ENCODE measurements at places on chromosomes 11 and 22.

GRCh38 chr11:59030037-59030436, 56.1 kb upstream of the GLYATL1B start:
- no peak for DNase-seq

DNA sequence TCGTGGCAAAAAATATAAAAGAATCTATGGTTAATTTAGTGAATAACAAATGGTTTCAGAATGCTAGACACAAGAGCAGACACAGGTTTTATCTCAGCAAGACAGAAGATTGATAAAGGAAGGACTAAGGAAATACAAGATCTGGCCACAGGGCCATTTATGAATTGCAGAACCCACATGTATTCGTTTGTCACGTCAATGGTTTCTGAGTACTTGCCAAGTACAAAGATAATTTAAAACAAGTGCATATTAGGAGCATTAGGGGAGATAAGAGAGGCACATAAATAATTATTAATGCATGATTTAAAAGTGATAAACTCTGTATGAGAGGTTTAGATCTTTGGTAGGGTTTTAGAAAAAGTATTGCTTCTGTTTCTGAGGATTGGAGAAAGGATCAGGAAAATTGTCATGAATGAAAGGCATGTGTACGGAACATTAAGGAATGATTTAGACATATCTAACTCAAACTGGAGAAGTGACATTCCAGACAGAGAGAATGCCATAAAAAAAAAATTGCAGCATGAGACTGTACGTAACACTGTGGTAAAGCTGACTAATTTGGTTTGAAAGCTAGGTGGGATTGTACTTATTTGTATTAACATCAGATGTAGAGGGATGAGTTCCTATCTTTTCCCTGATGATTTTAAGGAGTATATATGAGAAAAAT, 727.1 kb downstream of the NELL1 start:
- no peak for DNase-seq

DNA sequence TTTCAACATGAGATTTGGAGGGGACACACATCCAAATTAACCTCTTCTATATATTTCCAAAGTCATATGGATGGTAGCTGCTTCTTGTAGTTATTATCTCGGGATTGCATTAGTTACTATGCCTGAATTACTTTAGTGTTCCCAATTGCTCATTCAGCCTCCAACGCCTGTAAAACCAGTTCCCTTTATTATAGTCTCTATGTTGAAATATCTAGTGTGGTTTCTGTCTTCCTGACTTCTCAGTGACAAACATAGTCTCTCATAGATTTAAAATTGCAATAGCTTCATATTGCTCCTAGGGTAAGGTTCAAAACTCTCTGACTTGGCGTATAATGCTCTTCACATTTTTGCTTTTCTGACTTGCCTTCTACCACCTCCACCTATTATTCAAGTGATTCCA, 366.4 kb downstream of the CASP12 start:
- DNase-seq: no peak

DNA sequence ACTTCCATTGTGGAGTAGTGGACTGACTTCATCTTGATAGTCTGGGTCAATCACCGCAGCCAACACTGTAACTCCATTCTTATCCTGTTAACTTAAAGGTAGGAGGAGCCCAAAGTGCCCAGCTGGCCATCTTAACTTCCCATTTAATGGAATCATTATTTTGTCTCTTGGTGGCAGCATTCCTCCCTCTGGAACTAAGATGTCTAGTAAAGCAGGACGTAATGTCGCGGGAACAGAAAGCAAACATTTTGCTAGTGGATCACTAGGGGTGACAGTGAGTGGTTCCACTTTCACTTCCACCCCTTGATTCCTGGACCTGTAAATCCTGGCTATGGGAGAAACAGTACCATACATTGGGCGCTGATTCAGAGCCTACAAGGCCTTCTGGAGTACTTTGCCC, 71.4 kb downstream of the GAB4 start:
- DNase-seq: no peak

DNA sequence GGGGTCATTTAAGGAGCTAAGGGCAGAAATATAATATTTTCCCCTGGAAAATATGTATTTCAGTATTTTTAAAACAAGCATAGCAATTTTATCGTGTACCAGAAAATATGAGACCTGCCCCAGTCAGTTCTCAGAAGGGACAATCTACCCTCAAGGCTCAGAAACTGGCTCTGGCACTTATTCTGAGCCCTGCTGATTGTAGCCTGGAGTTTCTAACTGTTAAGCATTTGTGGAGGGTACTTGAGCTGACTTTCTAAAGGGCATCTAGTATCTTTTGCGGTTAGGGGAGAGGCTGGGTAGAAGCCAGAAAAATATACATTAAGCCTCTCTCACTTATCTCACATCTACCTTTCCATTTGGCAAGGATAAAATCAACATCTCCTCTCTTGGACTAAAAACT, 71.3 kb upstream of the FSHB start:
- DNase-seq: no peak

DNA sequence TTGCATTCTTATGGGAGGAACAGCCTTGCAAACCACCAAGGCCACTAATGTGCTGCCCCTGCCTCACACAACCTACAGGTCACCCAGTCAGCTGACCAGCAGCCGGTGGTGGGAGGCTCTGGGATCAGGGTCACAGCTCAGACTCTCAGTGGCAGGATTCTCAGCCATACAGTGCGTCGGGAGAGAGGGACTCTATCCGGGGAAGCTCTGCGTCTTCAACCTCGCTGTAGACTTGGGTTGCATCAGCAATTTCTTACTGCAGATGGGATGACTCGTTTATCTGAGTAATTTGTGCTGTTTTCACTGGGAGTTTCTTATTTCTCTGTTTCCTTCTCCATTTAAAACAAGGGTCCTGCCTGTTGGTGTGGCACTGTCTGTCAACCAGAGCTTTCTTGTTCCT, 257.7 kb downstream of the TBC1D22A start:
- DNase-seq: no peak

DNA sequence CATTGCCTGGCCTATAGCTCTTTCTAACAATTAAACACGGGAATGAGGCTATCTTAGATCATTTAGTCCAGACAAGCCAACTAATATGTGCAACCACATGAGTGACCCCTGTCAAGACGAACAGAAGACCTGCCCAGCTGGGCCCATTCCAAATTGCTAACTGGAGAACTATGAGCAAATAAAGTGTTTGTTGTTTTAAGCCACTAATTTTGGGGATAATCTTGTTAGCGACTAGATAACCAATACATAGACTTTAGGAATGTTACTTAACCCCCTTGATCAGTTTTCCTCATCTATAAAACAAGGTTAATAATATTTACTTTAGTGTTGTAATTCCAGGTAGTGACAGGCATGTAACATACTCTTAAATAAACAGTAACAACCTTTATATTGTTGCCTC, 848.3 kb downstream of the METTL15 start:
- DNase-seq: no peak

GRCh38 chr11:128573638-128574037, 13.7 kb downstream of the ETS1 start:
- DNase-seq: no peak

GRCh38 chr11:12223771-12224536, 113.6 kb downstream of the MICAL2 start:
- DNase-seq: no peak

GRCh38 chr11:67997475-67997921, 6.4 kb downstream of the UNC93B1 start:
- DNase-seq: no peak

DNA sequence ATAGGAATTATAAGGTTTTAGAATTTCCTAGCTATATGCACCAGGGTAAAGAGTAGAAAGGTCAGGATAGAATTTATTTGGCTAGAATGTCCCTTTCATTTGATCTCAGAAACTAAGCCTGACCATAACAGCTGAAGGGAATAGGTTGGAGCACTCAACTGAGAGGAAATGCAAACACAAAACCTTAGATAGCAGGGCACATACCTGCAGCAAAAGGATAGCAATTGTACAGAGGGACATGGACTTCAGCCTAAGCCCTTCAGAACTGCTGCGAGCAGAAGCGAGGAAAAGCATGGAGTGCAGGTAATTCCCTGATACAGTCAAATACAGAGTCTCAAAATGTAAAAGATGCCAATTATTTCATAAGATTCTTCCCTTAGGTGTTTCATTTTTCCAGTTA, 211.0 kb upstream of the DDI1 start:
- no peak for DNase-seq

- no peak for DNase-seq
Measured at GRCh38 chr11:73252577-73253191, 19.5 kb upstream of the P2RY6 start.
